Body of pancreas (tissue), 4 donors: ENCODE measurements at places on chromosomes 6 and 20. TPM values are rescaled to one million over a fixed set of nuclear protein-coding genes. Genes with fewer than 3 reads are reported as not detected.

DNA sequence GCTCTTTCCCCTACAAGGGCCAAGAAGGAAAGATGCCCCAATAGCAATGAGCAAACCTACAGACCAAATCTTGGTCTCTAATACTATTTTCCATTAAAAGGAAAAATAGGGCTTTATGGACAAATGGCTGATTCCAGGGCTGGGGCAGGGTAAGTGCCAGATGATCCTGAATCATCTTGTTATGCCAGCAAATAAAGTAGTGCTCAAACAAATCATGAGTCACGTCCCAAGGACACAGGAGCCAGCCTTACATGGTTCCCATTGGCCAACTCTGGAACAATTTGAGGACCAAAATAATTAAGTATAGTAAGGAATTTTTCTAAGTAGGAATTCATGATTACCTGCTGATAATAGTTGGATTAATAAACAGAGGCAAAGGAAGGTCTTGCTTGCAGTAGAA, 53.2 kb upstream of the NKX2-4 start:
- DNase-seq, result no peak

DNA sequence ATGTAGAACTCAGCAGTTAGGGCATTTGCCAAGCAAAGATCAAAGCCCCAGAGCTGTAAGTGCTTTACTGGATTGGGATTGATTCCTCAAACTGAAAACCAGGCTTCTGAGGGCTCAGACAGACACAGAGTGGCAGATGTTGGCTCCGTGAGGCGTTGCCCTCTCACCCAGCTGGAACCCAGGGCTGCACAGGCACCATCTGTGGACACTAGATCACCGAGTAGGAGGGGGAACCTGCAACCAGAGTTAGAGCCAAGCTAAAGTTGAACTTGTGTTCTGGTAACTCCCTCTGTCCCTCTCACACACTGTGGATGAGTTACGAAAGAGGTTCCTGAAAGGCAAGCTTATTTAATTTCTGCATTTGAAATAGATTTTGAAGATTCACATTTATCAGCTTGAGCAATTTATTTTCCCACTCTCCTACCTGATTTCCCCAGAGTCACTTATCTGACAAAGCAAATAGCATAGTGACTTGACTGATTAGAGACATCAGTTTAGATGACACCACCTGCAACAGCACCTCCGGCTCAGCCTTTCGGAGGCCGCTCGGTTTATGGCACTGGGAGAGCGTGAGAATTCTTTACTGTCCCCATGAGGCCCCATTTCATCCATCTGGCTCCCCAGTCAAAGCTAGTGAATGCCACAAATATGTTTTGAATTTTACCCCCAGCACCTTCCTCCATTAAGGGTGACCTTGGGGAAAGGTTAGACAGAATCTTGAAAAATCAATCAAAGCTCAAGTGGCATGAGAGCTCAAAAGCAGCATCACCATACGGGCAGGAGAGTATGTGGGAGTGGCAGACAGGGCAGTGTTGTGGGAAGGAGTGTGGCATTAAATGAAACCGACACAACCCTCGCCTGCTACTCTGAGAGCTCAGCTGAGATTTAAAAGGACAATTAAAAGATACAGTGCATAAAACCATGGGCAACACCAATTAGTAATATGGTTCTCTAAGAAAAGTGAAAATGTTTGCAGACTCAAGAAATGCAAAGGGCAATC, 48.5 kb downstream of the RPF2 start:
- no peak for DNase-seq

DNA sequence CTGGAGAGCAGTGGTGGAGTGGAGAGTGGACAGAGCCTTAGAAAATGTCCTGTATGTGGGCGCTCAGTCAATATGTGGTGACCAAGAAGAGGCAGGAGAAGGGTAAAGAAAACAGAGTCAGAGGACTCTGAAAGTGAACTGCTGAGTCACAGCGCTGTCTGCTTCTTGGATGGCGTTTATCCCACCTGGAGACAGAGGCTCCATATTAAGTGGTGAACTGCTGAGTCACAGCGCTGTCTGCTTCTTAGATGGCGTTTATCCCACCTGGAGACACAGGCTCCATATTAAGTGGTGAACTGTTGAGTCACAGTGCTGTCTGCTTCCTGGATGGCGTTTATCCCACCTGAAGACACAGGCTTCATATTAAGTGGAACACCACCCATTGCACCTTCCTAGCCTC, 119.3 kb upstream of the RALGAPA2 start:
- no peak for DNase-seq

CDK5RAP1 gene
- 8.8 TPM for total RNA-seq

DNA sequence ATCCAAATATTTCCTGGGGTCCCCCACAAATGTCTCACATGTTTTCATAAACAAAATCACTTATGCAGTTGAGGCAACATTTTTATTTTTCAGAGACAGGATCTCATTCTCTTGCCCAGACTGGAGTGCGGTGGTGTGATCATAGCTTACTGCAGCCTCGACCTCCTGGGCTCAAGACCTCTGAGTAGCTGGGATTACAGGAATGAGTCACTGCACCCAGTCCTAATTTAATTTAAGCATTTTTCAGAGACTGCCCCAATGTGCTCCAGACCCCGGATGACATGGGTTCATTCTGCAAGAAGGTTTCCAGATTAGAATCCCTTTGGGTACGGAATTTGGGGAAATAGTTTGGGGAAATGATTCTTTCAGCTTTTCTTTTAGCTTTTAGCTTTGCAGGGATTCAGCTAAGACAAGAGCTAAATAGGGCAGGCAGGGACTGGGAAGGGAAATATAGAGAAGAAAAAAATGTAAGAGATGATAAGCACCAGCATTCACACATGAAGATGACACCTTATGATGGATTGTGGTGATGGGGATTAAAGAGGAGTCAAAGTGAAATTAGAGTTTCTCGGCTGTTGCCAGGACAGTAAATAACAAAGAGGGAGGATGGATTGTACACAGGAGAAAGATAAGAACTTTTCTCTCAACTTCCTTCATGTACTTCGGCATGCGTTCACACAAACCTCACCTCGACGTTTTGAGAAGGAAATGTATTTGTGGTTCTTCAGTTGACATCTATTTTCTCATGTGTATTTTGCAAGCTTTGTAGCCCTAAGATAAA, 169.4 kb upstream of the TAB2 start:
- no peak for DNase-seq

DNA sequence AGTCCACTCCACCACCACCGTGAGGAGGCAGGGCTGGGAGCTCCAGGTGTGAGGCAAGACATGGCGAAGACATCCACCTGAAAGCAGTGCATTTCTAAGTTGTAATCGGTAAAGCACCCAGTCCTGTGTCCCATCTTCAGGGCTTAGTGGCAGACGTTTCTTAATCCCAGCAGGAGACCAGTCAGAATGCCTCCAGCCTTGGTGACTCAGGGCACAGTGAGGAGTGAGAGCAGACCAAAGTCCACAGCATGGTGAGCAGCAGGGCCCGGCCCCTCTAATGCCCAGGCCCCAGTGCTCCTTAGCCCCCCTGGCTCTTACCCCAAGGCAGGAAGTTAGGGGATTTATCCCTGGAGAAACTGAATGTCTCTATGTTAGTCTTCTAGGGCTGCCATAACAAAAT, 183.9 kb downstream of the SYNDIG1 start:
- no peak for DNase-seq

DNA sequence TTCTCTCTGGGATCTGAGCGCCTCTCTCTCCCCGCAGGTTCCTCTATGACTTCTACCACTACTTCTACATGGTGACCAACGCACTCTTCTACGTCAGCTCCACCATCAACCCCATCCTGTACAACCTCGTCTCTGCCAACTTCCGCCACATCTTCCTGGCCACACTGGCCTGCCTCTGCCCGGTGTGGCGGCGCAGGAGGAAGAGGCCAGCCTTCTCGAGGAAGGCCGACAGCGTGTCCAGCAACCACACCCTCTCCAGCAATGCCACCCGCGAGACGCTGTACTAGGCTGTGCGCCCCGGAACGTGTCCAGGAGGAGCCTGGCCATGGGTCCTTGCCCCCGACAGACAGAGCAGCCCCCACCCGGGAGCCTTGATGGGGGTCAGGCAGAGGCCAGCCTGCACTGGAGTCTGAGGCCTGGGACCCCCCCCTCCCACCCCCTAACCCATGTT, 36.3 kb upstream of the MRGBP start:
- no peak for DNase-seq

- DNase-seq, result no peak
These were observed 150.7 kb downstream of the EDN3 start for GRCh38 chr20:59451066-59451630.

- DNase-seq, result no peak
These were observed 31.0 kb upstream of the EZR start for GRCh38 chr6:158849899-158850806.

DNA sequence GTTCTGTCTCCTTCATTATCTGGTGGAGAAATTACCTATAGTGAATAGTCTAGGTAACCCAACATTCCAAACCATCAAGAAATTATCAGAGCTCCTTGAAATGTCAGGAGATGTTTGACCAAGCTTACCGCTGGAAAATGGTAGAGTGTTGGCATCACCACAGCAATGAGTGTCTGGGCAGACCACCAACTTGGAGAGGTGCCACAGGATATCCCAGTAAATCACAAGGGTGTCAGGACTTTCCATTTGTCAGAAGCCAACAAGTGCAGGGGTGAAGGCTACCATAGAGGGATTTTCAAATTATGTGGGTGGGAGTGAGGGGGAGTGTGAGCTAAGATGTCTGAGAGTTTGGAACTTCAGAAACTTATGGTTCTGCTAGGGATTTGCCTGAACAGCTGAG, 73.2 kb downstream of the VGLL2 start:
- no peak for DNase-seq

VTA1 gene
- 5.9 TPM for total RNA-seq

GRCh38 chr6:98877250-98877649, 42.9 kb downstream of the POU3F2 start:
- DNase-seq, result no peak

DNA sequence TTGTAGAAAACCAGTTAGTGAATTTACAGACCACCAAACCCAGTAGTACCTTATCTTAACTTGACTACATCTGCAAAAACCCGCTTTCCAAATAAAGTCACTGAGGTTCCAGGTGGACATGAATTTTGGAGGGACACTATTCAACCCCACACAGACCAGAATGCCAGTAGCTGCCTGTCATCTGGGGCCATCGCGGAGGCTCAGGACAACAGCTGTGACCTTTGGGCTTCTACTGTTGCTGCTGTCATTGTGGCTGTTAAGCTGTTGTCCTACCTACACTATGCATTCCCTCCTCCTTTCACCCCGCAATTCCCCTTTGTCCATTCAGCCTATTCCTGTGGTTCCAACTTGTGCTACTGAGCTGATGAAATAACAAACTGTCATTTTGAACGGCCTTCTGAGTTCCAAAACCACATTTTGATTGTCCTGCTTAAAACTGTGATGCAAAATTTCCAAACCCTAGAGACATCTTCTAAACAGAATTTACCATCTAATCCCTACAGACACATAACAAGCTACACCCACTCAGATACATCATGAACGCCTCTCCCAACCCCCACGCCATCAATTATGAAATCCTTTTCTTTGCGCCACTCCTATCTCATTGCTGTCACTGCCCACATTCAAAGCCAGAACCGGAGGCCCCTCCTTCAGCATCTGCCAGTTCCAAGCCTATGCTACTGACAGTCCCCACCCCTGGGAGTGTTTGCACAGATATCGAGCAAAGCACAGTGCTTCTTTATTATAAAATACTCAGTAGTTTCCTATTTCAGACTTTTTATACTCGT, 125.0 kb downstream of the C6orf118 start:
- DNase-seq, result no peak

XKR7 gene
- total RNA-seq, result 0.33 TPM

GGT7 gene
- total RNA-seq, result 22.7 TPM

DNA sequence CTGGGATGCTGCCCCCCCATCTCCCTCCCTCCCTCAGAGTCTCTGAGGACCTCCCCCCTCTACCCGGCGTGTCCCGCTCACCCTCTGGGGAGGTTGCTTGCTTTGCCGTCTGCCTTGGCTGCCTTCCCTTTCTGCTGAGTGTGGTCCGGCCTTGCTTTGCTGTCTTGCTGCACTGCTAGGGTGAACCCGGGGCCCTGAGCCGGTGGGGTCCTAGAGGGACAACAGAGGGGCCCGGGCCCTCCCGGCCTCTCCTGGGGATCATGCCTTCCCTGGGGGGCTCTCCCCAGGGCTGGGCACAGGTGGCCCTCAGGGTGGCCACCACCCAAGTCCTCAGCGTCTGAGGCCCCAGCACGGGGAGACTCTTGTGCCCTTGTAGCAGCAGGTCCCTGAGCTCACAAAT, 19.3 kb downstream of the SLCO4A1 start:
- no peak for DNase-seq

- DNase-seq, result no peak
These were observed 222.6 kb downstream of the RNF144B start for GRCh38 chr6:18609715-18610114.

DNA sequence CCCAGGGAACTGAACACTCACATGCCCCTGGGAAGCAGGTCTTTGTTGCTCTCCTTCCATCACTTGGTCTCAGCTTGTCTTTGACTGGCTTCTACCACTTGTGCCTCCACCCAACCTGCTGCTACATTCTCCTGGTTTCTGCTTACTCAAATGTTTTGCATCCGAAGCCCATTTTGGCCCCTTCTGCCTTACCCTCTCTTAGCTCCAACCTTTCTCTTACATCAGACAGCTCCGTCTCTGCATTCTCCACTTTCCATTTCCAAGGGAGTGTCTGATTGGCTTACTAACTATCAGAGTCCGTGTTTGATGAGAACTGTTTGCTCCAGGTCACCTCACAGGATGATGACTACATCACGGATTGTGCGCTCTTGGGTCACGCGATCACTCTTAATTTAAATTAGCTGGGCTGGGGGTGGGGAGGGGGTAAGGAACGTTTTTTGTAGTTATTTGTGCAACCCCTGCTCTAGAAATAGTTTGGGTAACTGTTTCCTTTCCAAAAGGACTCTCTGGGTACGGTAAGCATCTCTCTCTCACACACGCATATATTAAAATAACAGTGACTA, 844 bp upstream of the ABRACL start:
- no peak for DNase-seq

RWDD2A gene
- 5.4 TPM for total RNA-seq

- DNase-seq, result no peak
These were observed 2.1 kb downstream of the TMEM14B start for GRCh38 chr6:10749734-10750133.

ULBP2 gene
- 0.26 TPM for total RNA-seq

- peak; percentile 37 for DNase-seq
These were observed 123.8 kb downstream of the BANF2 start for GRCh38 chr20:17823409-17824144.

- no peak for DNase-seq
These were observed 23.8 kb downstream of the RBM38 start for GRCh38 chr20:57414867-57415592.

CENPQ gene
- 0.66 TPM for total RNA-seq

- peak; percentile 78 for DNase-seq
These were observed 17.8 kb downstream of the ARMC12 start for GRCh38 chr6:35754452-35755277.

- DNase-seq, result peak; percentile 6
These were observed 138.2 kb downstream of the TENT5A start for GRCh38 chr6:81614292-81614691.

GRCh38 chr20:53927990-53928389, 142.4 kb downstream of the BCAS1 start:
- no peak for DNase-seq
